ENCODE measurements at places on chromosomes 2 and 18.

DNA sequence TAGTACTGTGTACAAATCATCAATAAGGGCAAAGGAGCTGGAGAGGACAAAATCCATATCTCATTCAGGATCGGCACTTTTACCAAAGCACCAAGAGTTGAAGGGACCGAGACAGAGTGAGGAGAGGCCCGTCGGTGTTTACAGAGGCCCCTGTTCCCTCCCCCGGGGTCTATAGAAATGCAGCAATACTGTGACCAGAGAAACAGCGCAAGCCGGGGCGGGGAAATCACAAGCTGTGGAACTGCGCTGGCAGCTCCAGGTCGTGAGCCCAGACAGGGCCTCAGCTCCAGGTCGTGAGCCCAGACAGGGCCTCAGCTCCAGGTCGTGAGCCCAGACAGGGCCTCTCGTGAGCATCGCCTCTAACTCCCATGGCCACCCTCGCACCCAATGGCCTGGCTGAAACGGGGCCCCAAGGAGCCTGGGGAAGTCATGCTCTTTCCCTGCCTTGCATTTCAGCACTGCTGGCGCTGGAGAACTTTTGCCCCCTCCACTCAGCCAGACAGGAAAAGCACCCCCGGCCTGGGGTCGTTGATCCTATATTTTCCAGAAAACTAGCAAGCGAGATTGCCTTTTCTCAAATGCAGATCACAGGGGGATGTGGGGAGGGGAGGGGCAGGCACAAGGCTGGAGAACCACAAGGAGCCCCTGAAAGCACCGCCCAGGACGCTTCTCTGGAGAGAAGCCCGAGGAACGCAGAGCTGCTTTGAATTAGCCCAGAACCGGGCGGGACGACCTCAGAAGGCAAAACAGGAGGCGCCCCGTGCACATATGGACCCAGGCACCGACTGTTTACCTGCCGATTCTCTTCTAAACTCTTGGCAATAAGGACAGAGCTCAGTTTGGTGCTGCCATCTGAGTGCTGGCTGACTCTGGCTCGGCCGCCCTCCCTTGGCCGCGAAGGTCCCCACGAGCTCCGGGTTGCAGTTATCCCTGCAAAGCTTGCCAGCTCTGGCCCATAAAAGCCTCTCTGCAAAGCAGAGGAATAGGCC lies 223.7 kb downstream of the ACKR3 start:
- no peak for DNase-seq

- no peak for DNase-seq
Observed at GRCh38 chr18:59994357-59994756, 94.6 kb downstream of the PMAIP1 start.

DNA sequence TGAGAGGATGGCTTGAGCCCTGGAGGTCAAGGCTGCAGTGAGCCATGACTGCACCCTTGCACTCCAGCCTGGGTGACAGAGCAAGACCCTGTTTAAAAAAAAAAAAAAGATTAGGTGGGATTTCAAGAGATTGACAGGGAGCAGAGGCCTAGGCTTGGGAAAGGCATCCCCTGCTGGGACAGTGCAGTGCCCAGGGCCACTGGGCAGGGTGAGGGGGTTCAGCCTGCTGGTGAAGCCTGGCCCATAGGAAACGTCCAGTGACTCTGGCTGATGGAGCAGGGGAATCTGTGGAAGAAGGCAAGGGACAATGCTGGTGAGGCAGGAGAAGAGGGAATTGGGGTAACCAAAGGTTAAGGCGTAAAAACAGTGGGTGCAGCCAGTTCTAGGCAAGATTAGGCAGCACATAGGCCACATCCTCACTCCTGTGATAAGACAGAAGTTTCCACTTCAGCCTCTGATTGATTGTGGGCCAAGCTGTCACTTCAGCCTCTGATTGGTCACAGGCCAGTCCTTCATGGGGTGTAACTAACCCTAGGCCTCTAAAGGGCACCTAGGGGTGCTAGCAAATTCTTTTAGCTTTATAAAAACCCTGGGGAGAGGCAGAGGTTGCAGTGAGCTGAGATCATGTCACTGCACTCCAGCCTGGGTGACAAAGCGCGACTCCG lies 128.6 kb downstream of the MSH2 start:
- DNase-seq: no peak

GRCh38 chr2:112149866-112150435 lies 11.8 kb downstream of the FBLN7 start:
- DNase-seq: no peak

DNA sequence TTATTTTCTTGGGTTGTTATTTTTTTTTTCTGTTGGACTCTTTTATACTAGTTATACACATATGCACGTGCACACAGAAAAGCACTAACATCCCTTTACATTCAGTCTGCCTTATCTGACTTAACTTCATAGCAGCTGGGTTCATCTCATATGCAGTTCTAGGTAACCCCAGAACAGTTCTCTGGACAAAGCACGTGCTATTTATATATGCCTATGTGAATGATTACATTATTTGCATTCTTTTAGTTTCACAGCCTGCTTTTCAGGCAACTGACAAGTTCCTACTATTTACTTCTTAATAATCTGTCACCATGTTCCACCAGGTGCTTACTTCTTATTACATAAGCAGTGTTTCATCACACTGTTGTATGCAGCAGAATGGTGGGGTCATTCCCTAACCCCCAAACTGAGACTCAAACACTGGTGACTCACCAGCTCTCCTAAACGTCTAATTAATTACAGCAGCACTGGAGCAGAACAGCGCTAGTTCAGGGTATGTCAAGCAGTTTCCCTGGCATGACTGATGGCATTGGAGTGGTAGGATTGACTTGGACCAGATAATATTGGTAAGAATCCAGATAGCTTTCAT lies 372.8 kb downstream of the CLIP4 start:
- no peak for DNase-seq

DNA sequence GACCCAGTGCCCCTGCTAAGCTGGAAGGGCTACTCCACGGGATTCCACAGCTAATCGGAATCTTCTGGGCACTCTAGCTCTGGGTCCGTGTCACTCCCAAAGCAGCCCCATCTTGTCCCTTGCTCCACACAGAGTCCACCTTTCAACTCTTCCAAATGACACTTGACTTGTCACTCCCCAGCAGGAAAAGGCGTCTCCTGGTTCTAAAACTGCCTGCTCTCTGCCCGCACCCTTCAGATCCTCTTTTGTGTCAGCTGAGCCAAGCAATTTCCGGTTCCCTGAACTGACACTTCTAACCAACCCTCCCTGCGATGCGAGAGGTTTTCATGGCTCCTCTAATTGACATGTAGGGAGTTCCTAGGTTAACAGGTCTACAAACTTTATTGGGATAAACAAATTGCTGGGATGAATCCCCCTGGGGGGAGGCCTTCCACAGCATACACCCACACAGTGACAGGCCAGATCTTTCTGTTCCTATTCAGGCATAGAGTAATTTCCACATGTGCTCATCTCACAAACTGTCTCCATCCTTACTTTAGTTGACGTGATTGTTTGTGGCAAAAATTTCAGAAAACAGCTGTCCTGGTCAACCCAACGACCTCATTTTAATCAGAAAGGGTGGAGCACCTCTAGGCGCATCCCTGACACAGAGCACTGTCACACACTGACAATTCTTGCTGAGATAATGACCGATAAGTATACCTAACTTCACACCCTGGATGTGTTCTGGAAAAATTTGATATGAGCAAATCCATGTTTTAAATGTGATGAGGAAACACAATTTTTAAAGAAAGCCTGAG lies 104.9 kb downstream of the RBMS1 start:
- no peak for DNase-seq

- no peak for DNase-seq
Observed at GRCh38 chr2:233407771-233408181, 53.5 kb downstream of the DGKD start.

DNA sequence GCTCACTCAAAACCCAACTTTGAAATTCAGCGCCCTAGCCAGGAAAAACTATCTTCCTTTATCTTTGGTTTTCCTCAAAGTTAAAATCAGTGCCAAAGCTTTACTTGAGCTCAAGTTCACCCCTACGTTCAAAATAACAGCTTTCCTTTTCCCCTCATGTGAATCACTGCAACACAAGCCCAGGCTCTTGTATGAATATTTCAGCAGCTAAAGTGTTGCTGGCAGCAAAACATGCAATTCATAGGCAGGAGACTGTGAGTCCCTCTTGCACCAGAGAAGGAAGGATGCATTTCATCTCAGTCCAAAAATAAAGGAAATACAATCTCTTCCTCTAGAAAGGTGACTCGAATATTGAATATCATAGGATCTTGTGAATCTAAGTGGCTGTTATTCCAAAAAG lies 461.3 kb upstream of the SOX11 start:
- DNase-seq: no peak

GRCh38 chr2:44537264-44537663 lies 175.5 kb downstream of the CAMKMT start:
- DNase-seq: no peak

DNA sequence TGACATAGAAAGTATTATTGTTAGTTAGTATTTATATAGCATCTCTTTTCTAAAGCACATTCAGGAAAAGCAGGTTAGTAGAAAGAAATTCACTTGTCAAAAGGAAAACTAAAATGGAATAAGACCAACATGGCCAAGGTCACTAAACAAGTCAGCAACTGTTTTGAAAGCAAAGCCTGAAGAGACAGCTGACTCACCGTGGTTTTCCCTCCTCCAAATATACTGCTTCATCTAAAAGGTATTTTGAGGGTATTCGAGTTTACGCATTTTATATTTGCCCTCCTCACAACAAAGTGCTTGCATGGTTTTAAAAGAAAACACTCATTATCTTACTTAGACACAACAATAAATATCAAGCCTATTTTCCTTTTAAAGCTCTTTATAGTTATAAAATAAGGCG lies 24.0 kb downstream of the ZNF385B start:
- DNase-seq: peak; percentile 40

- DNase-seq: no peak
Observed at GRCh38 chr2:160977376-160977775, 182.9 kb upstream of the TANK start.

GRCh38 chr2:26195040-26195984 lies 22.4 kb downstream of the GAREM2 start:
- DNase-seq: no peak

DNA sequence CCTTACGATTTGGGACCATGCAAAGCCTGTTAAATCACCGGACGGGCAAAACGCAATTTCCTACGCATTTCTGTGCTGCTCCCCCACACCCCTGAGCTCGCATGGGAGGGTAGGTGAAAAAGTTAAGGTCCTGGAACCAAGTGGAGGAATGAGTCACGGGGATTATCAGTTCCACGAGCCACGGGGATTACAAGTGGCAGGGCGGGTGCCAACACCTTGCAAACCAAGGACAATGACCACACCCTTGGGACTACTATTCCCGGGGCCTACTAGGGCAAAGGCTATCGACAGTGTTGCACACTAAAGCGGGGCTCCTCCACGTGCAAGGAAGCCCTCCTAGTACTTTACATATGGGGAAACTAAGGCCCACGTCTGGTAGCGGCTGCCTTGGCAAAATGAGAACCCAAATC lies 447 bp downstream of the RETSAT start:
- DNase-seq: peak; percentile 55

DNA sequence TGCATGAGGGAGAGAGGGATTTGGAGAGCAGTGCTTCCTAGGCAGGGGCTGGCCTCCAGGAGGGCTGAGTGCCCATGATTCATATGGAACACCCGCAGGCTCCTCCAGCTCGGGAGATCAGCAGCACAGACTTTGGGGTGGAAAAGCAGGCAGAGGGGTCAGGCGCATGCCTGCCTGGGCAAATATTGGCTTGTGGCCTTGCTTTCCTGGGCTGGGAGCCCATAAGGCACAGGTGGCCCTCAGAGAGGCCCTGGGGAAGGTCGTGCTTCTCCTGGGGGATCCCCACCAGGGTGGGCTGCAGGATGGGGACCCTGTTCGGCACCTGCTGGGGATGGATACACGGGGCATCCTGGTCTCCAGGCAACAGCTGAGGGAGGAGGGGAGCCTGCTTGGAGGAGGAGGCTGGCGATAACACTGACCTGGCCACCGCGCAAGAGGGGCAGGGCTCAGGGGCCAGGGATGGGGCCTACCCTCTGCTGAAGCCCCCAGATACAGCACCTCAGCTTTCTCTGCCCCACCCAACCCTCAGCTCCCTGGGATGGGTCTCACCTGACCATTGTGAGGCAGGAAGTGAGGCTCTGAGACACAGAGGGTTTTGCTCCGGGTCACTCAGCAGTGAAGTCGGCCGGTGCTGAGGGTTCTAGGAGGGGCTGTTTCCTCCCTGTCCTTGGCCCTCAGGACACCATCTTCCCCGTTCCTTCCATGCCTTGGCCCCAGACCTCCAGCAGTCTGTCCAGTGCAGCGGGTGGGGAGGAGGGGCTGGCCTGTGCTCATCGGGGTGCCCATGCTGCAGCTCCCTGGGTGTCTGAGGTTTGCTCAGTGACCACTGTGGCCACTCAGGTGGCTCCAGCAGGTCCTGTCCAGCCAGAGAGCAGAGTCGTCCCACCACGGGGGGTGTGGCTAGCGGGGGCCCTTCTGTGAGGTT lies 12.0 kb downstream of the AQP12A start:
- DNase-seq: no peak

- no peak for DNase-seq
Observed at GRCh38 chr18:69725855-69726508, 221.7 kb downstream of the CD226 start.

DNA sequence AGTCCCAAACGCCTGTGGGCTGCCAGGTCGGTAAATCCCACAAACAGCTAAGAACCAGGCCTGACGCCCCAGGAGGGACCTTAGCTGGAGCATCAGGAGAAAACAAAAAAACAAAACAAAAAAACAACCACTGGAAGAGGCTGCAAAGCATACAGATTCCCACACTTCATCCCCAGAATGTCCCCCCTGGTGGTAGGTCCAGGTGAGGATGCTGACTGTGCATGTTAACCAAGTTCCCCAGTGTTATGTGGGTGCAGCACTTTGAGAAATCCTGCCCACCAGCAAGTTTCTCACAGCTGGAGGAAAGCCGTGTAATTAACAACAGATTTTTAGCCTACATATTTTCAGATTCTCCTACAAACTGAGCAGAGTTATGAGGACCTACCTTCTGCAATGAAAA lies 15.1 kb downstream of the ST3GAL5 start:
- no peak for DNase-seq

DNA sequence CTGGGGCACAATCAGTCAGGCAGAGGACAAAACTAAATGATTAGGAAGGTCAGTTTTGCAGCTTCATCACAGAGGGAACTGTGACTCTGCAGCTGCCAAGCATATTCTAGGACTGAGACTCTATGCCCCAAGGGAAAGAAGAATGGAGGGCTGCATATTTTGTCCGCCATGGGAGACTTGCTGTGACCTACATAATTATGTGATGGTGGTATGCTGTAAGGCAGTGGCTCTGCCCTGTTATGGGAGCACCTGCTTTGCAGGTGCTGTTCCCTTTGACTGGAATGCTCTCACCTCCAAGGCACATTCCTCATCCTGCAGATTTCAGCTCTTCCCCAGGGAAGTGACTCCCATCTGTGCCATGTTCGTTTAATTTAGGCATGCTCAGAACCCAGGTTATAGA lies 261.9 kb upstream of the EPHA4 start:
- no peak for DNase-seq

DNA sequence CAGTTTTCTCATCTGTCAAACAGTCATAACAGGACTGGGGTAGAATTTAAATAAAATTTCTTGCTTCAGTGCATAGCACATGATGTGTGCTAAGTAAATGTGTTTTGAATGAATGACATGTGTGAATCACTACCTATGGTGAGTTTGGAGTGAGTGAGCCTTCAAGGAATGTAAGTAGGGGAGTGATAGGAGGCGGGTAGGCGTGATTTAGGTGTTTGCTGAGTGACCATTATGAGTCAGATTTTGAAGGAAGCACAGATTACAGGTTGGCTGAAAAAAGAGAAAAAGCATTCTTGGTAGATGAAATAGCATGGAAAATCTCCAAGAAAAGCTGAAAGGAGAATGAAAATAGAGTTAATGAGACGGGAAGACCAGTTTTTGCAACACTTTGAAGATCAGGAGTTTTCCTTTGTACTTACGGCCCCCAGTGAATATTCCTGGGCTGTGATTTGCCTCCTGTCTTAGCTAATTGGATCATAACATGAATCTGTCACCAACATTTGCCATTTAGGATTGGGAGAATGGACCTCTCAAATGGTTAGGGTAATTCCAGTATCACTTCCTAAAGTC lies 136.9 kb upstream of the GATA6 start:
- DNase-seq: peak; percentile 89
